ENCODE measurements at places on chromosomes 7 and 10.

DNA sequence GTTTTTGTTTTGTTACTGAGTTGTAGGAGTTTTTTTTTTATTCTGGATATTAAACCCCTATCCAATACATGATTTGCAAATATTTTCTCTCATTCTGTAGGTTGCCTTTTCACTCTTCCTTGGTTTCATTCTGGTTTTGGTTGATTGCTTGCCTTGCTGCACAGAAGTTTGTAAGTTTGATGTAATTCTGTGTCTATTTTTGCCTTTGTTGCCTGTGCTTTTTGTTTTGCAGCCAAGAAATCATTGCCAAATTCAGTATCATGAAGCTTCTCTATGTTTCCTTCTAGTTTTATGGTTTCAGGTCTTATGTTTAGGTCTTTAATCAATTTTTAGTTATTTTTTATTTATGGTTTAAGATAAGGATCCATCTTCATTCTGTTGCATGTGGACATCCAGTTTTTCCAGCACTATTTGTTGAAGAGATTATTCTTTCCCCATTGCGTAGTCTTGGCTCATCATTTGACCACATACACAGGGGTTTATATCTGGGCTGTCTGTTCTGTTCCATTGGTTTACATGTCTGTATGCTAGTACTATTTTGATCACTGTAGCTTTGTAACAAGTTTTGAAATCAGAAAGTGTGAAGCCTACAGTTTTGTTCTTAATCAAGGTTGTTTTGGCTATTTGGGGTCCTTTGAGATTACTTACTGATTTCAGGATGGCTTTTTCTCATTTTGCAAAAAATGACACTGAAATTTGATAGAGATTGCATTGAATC is 26.4 kb downstream of the BMPR1A start:
- no peak for DNase-seq

DNA sequence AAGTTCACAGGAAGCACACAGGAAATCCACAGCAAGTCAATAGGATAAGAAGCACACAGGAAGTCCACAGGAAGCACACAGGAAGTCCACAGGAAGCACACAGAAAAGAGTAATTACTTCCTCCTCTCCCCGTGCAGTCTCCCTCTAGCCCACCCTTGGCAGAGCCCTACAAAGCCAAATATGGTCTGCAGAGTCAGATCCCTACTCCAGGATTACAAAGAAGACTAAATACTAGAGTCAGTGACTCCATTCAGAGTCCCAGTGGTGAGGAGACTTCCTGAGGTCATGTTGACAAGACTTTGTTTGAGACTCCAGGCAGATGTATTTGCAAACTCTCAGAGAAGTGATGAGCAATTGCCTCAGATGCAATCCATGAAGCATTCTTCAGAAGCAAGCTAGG is 398.6 kb upstream of the AUTS2 start:
- no peak for DNase-seq

- no peak for DNase-seq
Observed at GRCh38 chr7:111903016-111903415, 303.2 kb downstream of the DOCK4 start.

DNA sequence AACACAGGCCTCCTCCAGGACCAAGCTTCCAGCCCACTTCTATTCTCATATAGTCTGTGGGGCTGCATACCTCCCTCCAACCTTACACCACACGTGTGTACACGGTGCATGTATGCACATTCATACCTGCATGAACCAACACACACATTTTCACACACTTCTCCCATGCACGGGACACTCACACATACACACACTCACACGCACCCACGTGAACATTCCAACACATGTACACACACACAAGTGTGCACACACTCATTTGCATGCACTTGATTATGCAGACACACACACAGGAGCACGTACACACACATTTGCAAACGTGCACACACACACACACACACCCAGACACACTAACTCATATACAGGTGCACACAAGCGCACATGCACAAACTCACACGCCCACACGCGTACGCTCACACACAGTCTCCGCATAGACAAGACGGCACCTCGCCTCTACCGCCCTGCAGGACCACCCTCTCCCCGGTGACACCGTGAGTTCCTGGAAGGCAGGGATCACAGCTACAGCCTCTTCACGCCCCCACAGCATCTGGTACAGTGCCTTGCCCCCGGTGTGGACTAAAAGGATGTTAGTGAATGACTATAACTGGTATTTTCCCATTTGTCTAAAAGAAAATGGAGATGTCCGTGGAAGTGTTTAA is 263.8 kb downstream of the PTPRN2 start:
- DNase-seq: no peak

DNA sequence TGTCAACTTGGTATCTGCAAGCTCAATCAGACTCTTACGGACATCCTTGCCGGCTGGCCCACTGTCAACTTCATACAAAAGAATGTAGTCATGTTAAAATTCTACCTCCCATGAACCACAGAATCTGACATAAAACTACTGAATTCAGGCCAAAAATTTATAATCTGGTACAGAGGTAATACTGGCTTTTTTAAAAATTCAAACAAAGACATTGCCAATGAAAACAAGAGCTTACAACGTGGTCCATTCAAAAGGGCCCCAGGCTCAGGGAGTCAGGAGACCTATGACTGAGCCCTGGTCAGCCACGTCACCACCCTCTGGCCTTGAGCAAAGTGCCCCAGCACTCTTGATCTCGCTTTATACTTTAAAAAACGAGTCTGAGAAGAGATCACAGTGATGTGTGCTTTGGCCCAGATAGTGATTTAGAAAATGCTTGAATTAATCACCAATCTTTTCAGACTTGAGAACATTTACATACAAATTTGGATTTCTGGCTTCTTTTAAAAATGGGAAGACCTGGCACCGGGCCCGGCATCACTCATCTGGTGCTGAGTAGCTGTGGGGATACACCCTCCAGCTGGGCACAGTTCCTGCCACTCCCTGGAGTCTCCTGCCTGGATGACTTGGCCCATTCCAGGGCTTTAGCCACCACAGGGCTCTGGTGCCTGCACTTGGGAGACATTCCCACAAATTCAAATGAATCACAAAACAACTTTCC is 94.1 kb downstream of the PIP4K2A start:
- DNase-seq: no peak

- no peak for DNase-seq
Observed at GRCh38 chr7:68185631-68186456, 1189.2 kb downstream of the TYW1 start.

All from activated T-cell treated with anti-CD3 and anti-CD28 coated beads for 4 hours (primary cell).